ENCODE measurements at places on chromosomes 2 and 18.

- peak; percentile 61 for DNase-seq
Observed at GRCh38 chr2:25822190-25823117, 55.8 kb downstream of the ASXL2 start.

GRCh38 chr18:76370686-76371085, 124.4 kb downstream of the ZNF516 start:
- DNase-seq: no peak

GRCh38 chr2:112138159-112139032, at the start of gene FBLN7:
Gene FBLN7 (plus strand): TSS chr2:112138385. CDS start chr2:112138656, 271 bp downstream.
- DNase-seq: no peak

DNA sequence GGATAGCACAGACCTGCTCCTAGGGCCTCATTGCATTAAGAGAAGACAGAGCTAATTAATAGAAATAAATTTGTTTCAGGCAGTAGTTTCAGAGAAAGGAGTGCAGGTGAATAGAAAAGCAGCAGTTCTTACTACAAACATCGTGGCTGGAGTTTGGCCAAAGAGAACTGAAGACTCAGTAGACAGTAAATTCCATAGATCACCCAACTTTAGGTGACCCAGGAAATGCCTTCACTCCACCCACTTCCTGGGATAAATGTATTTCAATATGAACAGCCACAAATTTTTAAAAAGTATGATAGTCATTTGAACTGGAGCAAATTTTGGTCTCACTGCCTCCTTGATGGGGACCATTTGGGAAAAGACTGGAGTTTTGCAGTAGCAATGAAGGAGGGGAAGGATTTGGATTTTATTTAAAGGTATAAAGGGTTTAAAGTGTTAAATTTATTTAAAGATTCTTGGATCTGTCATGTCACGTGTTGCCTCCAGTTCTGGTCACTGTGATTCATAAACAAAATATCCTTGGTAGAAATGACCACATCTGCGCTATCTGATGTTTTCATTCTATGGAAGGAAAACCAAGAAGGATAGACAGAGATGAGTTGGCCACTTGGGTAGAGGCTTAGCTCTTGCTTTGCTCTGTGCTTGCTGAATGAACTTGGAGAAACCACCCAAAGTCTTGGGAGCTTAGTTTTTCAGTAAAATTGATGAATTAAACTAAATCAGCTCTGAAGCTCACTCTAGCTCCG, 390.2 kb downstream of the THSD7B start:
- no peak for DNase-seq

DNA sequence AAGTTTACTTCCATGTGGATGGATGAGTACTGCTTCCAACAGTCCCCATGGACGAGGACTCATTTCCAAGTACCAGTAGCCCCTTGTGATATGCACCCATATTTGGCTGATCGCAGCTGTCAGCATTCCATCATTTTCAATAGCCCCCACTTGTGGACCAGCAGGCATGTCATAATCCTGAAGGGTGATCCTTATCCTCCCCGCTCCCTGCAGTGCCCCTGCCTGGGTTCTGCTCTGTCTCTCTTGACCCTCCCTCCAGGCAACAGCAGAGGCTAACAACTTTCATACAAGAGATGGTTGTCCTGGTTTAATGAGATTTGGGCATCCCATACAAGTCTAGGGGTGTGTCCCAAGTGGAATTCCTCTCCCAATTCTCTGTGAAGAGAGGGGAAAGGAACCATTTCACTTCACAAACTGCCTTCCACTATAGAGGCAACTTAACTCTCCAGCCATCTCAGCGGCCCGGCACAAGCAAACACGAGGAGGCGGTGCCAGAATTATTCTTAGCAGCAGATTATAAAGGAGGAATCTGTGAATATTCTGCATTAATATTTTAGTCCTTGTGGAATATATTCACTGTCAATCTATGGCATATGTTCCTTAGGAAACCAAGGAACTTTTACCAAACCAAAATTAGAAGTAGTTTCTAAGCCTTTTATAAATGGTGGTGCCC, 110.7 kb downstream of the RTN4 start:
- DNase-seq: no peak

- no peak for DNase-seq
Observed at GRCh38 chr2:37782721-37783371, 111.4 kb upstream of the CDC42EP3 start.

DNA sequence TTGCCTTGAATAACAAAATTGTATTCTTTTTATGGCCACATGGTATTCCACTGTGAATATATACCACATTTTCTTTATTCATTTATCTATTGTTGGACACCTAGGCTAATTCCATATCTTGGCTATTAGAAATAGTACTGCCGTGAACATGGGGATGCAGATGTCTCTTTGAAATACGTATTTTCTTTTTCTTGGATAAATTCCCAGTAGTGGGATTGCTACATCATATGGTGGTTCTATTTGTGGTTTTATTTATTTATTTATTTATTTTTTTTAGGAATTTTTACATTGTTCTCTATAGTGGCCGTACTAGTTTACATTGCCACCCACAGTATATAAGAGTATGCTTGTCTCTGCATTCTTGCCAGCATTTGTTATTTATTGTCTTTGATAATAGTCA, 679.8 kb upstream of the NRXN1 start:
- no peak for DNase-seq

- DNase-seq: no peak
Observed at GRCh38 chr2:67752969-67753368, 309.8 kb downstream of the C1D start.

GRCh38 chr2:104758199-104758620, 95.7 kb upstream of the POU3F3 start:
- no peak for DNase-seq

GRCh38 chr18:6281874-6282273, 132.8 kb downstream of the L3MBTL4 start:
- no peak for DNase-seq

DNA sequence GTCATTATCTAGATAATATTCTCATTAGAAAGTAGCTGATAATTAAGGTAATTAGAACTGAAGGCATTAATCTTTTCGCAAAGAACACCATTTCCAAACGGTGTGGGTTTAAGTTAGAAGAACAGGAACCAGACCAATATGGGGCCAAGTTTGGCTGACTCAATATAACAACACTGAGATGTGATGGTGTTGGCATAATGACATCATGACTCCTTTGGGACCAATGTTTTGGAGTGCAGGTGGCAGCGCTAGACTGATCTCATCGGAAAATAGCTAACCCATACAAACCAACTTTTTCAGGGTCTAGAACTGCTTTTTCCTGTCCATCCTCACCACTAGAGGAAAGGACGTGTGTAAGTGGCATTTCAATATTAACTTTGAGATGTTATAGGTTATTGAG, 1171.7 kb upstream of the ZEB2 start:
- no peak for DNase-seq

GRCh38 chr2:121197369-121198091, 87.5 kb downstream of the TFCP2L1 start:
- no peak for DNase-seq

GRCh38 chr2:154640000-154640399, 58.5 kb upstream of the KCNJ3 start:
- DNase-seq: no peak

DNA sequence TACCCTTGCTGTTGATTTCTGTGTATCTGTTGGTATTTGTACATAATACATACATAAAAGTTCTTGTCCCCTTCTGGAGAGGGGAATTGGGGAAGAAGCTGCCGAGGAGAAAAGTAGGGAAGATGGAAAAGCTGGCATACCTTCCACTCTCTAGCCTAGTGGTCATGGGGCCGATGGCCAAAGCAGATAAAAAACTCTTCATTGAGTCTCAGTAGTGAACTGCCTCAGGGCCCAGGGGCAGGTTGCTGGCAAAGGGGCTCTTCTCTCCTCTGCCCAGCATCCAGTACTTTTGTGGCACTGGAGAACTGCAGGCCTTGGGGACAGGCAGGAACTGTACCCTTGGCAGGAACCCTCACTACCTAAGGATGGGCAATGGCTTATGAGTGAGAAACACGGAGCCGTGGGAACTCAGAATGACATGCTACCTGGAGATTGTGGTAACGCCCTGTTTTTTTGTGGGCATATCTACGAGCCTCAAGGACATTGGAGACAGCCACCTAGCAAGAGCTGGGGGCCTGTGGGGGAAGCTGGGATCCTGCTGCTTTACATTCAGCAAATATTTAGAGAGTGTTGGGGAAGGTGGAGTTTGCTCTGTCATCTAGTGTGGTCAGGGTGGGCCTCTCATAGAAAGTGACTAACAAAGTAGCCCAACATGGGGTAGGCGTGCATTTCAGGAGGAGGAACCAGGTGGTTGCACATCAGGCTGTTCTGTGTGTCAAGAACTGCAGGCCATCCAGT, 22.6 kb upstream of the ITGB6 start:
- no peak for DNase-seq

GRCh38 chr2:42249284-42249683, 80.1 kb downstream of the EML4 start:
- no peak for DNase-seq

DNA sequence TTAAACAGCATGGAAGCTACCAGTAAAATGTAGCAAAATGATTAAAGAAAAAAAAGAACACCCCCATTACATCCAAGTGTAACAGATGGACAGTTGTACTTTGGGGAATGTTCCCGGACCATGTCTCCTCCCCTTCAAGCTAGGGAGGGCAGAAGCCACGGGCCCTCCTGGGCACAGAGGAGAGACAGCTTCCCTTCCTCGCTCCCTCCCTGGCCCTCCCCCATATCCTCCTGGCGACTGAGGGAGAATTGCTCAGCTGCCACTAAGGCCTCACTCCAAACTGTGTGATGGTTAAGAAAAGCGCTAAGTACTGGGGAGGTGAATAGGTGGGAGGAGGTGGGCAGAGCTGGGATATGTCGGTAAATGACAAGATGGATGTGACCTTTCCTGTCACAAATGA, 358.0 kb downstream of the HRH4 start:
- DNase-seq: no peak

- no peak for DNase-seq
Observed at GRCh38 chr18:9330419-9330818, 4.2 kb upstream of the TWSG1 start.

GRCh38 chr2:15736396-15737180, 144.9 kb downstream of the DDX1 start:
- DNase-seq: no peak

- no peak for DNase-seq
Observed at GRCh38 chr2:178523596-178524134, 43.4 kb downstream of the PLEKHA3 start.

DNA sequence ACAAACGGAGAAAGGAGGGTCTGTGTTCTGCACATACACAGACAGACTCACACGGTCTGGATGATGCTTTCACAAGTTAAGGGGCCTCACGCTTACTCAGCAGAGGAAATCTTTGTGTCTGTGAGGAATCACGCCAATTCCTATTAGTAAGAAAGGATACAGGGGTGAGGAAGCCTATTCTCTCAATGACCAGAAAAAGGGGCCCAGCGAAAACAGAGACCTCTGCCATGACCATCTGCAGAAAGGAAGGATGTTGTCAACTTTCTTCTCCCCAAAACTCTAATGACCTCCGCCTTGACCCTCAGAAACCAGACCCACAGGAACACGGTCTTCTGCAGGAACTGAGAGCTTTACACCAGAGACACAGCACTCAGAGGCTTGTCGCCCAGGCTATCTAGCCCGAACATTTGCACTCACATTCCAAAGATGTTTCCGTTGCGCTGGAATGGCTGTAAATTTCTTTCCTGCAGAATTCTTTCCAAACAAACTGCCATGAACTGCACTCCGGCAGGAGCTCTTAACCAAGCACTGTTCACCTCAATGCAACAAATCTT, 186.3 kb downstream of the TCF4 start:
- DNase-seq: no peak

GRCh38 chr18:69956665-69957620, 9.3 kb upstream of the CD226 start:
- no peak for DNase-seq

DNA sequence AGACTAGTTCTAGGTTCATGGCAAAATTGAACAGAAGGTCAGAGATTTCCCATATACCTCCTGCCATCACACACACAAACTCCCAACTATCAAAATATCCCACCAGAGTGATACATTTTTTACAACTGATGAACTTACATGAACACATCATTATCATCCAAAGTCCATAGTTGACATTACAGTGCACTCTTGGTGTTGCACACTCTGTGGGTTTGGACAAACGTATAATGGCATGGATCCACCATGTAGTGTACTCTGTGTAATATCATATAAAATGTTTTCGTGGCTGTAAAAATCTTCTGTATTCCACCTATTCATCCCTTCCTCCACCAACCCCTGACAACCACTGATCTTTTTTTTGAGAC, 25.9 kb upstream of the STAM2 start:
- DNase-seq: no peak

DNA sequence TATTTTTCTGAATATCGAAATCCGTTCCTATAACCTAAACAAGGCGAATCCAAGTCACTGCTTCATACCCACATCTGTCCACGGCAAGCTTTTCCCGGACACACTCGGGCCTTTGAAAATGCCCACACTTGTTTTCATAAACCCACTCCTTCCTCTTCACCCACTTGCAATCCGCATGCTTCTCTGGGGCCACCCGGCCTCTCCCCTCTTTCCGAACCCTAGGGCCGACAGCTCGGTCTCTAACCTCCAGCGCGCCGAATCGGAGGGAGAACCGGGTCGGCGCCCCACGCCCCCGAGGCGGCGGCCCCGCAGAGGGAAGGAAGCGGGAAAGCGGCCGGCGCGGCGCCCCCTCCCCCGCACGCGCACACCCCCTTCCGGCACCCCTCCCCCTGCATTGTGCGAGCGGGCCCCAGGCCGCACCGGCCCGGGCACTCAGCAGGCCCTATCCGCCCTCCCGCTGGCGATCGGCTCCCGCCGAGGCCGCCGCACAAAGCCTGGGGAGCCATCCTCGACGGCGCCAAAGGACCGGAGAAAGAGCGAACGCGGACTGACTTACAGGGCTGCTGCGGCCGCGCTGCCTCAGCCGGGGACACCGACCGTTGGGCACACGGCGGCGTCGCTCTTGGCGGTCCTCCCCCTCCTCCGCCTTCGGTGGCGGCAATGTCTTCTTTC, 467 bp downstream of the PUM2 start:
- DNase-seq: peak; percentile 47

Data from T-helper 9 cell (primary cell).